Endodermal cell (in vitro differentiated cells): ENCODE measurements at places on chromosomes 13 and 19. TPM values are rescaled to one million over a fixed set of nuclear protein-coding genes. Genes with fewer than 3 reads are reported as not detected.

Gene FXYD3
- 0.41 TPM in 1 of 2 replicates, not detected in the other for total RNA-seq

Gene GPR12
- total RNA-seq, result not detected in 2 replicates

Gene NCR1
- total RNA-seq, result 32.8 and 34.5 TPM in 2 replicates

Gene C5AR2
- total RNA-seq, result 0.11 TPM in 1 of 3 replicates, not detected in the others

Gene MEF2B
- 0.77 to 1.6 TPM (median 0.90 TPM) in 3 replicates for total RNA-seq

DNA sequence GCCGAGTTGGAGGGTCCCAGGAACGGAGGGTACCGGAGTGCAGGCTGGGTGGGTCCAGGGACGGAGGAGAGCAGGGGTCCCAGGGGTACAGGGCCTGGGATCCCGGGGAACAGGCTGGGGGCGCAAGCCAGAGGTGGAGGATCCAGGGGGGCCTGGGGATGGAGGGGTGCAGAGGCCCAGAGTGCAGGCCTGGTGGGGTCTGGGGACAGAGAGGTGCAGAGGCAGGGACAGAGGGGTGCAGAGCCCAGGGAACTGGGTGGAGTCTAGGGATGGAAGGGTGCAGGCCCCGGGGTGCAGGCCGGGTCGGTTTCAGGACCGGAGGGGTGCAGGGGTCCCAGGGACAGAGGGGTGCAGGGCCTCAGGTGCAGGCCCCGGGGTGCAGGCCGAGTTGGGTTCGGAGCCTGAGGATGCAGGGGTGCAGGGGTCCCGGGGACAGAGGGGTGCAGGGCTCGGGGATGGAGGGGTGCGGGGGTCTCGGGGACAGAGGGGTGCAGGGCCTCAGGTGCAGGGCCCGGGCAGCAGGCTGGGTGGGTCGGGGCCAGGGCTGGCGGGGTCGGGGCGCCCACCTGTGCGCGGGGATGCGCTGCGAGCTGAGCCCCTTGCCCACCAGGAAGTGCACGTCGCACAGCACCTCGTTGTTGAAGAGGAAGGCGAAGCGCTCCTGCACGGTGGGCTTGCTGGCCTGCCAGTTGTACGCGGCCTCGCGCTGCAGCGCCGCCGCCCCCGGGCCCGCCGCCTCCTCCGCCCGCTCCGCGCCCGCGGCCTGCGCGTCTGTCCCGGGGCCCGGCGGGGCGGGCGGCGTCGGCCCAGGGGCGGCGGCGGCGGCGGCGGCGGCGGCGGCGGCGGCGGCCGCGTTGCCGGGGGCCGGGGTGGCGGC lies 545 bp downstream of the BTBD2 start:
- H3K36me3 ChIP-seq, result peaks cover 5% of the 10 kb centered on the region
- peak; percentile 68 for DNase-seq
- H3K4me1 ChIP-seq, result no peaks in the 10 kb centered on the region

DNA sequence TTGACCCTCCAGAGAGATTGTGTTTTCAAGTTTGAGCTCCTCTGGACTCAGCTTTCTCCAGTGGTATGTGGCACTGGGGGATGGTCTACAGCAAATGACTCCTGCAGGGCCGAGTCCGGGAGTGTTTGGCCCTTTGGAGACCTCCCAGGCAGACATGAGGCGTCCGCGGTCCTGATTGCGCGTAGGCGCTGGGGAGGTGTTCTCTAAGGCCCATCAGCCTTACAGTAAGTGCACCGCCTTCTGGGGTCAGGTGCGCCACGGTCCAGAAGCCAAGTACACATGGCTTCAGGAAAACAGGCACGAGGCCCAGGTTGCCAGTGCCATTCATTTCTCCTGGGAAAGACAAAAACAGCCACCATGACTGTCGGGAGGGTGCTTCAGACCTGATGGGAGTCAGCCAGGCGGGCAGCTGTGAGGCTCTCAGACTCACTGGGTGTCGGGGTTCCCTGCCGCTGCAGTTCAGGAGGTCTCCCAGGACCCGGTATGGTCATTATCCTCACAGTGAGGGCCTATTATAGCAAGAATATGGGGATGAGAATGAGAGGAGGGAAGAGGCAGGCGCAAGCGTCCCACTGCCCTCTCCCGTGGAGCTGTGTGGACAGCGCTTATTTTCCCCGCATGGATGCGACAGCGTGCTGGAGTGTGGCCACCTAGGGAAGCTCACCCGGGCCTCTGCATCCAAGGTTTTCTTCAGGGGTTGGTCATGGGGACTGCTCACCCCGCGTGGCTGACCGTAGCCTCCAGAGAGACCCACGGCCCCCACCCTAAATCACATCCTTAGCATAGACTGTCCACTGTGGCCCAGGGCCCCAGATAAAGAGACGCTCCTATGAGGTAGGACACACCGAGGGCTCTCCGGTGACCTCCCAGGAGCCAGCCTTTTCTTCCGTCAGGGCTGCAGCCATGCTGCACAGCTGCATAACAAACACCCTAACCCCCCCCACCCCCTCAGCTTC lies 21.8 kb downstream of the CCDC8 start:
- no peak overlapping the region for H3K4me3 ChIP-seq
- H3K27ac ChIP-seq, result no peak overlapping the region
- DNase-seq, result peak; percentile 48
- no peaks in the 10 kb centered on the region for H3K27me3 ChIP-seq
- H3K36me3 ChIP-seq, result peaks cover 45% of the 10 kb centered on the region

- no peak overlapping the region for H3K27ac ChIP-seq
- peaks cover 26% of the 10 kb centered on the region for H3K36me3 ChIP-seq
- no peak for DNase-seq
- H3K4me3 ChIP-seq, result no peak overlapping the region
- H3K27me3 ChIP-seq, result no peaks in the 10 kb centered on the region
These were observed 5.9 kb downstream of the PKN1 start for GRCh38 chr19:14439014-14439413.

DNA sequence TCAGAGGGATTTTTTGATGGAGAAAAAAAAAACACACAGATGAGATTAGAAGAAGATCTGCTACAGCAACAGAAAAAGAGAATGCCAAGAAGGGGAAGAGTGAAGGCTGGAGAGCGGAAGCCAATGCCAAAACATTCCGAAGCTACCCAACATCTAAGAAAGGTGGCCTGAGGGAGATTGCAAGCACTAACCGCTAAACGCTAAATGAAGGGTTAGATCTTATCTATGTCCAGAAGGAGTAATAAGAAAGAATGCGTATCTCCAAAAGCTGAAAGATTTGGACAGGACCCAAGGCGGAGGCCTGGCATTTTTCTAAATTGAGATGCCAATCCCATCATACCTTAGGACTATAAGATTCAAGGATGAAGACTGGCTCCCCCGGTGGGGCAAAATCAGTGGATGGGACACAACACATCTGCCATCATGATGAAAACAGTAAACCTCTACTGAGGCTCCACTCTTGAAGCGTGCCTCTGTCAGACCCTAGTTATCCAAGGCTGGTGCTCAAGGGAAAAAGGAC lies 15.6 kb upstream of the HMGB1 start:
- H3K4me1 ChIP-seq, result no peaks in the 10 kb centered on the region
- H3K27ac ChIP-seq, result no peak overlapping the region
- no peak overlapping the region for H3K4me3 ChIP-seq
- no peaks in the 10 kb centered on the region for H3K27me3 ChIP-seq
- no peaks in the 10 kb centered on the region for H3K36me3 ChIP-seq

DNA sequence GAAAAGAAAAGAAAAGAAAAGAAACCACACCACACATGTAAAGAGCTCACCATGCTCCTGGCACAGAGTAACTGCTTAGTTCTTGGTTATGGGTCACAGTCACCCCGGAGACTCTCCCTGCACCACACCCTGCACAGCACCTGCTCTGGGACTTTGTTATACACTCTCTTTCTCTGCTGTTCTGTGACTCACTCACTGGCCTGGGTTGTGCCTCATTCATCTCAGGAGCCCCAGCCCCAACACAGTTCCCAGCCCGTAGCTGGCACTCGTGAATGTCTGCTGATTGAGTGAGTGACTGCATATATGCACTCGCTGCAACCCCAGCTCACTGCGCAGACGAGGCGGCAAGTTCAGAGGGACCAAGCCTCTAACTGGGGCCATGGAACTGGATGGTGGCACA lies 22.9 kb upstream of the ZNF507 start:
- H3K27me3 ChIP-seq, result no peaks in the 10 kb centered on the region
- no peaks in the 10 kb centered on the region for H3K4me1 ChIP-seq
- H3K27ac ChIP-seq, result no peak overlapping the region

GRCh38 chr13:22463089-22463488 lies 717.7 kb upstream of the SGCG start:
- no peaks in the 10 kb centered on the region for H3K27me3 ChIP-seq
- peaks cover 6% of the 10 kb centered on the region for H3K4me1 ChIP-seq
- no peaks in the 10 kb centered on the region for H3K36me3 ChIP-seq
- no peak overlapping the region for H3K27ac ChIP-seq
- no peak overlapping the region for H3K4me3 ChIP-seq

DNA sequence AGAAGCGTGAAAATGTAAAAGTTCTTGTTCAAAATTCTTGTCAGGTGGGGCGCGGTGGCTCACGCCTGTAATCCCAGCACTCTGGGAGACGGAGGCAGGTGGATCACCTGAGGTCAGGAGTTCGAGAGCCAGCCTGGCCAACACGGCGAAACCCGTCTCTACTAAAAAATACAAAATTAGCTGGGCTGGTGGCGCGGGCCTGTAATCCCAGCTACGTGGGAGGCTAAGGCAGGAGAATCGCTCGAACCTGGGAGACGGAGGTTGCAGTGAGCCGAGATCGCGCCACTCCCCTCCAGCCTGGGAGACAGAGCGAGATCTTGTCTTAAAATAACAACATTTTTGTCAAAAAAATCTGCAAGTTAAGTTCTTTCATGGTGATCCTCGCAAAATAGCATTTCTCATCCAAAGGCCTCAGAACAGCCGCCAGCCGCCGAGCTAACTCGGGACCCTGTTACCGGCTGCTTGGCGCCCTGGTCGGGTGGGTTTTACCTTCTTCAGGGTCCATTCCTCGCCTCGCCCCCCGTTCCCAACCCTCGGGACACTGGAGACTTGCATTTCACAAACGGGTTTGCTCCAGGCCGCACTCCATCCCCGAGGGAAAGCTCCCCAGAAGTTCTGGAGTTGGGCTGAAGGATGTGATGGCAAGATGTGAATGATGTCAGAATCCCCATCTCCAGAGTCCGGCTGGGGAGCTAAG lies 1.6 kb downstream of the LATS2 start:
- H3K4me1 ChIP-seq, result no peaks in the 10 kb centered on the region
- H3K27me3 ChIP-seq, result no peaks in the 10 kb centered on the region
- H3K4me3 ChIP-seq, result peak overlapping the region; percentile 80
- H3K27ac ChIP-seq, result peak overlapping the region; percentile 33
- H3K36me3 ChIP-seq, result peaks cover 16% of the 10 kb centered on the region
- peak; percentile 78 for DNase-seq

GRCh38 chr13:63299866-63300394 lies 1884.3 kb upstream of the PCDH20 start:
- H3K4me1 ChIP-seq, result no peaks in the 10 kb centered on the region
- DNase-seq, result no peak
- no peak overlapping the region for H3K4me3 ChIP-seq
- no peak overlapping the region for H3K27ac ChIP-seq
- no peaks in the 10 kb centered on the region for H3K36me3 ChIP-seq
